ENCODE measurements at places on chromosomes 2 and 18. TPM values are rescaled to one million over a fixed set of nuclear protein-coding genes. Genes with fewer than 3 reads are reported as not detected.

DNA sequence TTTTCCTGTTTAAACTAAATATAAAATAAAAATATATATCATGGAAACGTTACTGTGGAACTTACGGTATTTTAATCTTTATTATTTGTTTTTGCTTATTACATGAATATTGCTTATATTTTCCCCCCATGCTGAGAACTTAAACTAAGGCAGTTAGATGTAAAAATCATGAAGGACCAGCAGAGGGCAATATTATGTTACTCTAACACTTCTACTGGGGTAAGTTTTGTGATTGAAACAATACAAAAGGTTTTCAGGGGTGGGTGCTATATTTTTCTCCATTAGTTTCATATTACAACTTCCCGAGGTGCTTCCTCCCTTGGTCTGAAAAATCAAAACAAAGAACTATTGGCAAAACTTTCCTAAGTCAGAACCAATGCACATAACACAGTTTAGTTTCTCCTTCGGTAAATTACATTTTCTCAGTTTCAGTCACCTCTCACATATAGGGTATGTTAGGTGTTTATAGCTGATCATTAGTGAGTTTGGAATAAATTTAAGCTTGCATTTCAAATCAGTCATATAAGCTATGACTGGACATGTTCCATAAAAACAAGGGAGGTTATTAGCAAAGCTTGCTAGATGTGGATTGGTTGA lies 54.8 kb downstream of the ZNF407 start:
- no peaks in the 10 kb centered on the region for H3K27me3 ChIP-seq
- H3K4me3 ChIP-seq = no peak overlapping the region
- H3K4me1 ChIP-seq = peaks cover 2% of the 10 kb centered on the region
- no peak for DNase-seq
- no peak overlapping the region for H3K27ac ChIP-seq

DNA sequence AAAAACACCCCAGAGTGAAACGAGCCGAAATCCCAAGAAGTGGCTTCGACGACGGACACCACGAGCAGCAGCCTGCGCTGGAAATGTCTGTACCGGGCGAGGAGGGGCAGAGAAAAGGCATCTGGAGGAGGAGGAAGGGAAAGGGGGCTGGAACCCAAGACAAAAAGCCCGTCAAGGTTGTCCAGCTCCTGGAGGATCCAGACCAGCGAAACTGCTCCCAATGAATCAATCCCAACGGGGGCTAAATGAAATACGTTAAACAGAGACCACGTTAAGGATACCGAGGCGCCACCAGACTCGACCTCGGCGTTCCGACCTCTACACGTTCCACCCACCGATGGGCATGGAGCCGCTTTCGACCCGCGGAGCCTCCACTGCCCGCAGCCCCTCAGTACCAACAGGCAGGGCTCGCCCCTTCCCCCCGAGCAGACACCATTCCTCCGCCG lies 400 bp downstream of the CCDC88A start:
- H3K27ac ChIP-seq = peak overlapping the region; percentile 53
- peak overlapping the region; percentile 86 for H3K4me3 ChIP-seq

DNA sequence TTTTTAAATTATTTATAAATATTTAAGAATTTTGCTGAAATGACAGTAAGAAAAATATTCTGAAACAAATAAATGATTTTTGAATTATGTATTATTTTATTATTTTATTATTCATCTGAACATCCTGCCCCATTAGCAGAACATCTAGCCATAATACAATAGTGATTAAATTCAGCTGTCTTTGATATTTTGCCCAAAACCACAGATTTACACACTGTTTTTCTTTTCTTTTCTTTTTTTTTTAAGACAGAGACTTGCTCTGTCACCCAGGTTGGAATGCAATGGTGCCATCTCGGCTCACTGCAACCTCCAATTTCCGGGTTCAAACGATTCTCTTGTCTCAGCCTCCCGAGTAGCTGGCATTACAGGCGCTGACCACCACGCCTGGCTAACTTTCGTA lies 1.9 kb upstream of the SCYGR1 start:
- no peaks in the 10 kb centered on the region for H3K36me3 ChIP-seq
- DNase-seq = no peak
- no peak overlapping the region for H3K27ac ChIP-seq
- peaks cover 20% of the 10 kb centered on the region for H3K4me1 ChIP-seq

DNA sequence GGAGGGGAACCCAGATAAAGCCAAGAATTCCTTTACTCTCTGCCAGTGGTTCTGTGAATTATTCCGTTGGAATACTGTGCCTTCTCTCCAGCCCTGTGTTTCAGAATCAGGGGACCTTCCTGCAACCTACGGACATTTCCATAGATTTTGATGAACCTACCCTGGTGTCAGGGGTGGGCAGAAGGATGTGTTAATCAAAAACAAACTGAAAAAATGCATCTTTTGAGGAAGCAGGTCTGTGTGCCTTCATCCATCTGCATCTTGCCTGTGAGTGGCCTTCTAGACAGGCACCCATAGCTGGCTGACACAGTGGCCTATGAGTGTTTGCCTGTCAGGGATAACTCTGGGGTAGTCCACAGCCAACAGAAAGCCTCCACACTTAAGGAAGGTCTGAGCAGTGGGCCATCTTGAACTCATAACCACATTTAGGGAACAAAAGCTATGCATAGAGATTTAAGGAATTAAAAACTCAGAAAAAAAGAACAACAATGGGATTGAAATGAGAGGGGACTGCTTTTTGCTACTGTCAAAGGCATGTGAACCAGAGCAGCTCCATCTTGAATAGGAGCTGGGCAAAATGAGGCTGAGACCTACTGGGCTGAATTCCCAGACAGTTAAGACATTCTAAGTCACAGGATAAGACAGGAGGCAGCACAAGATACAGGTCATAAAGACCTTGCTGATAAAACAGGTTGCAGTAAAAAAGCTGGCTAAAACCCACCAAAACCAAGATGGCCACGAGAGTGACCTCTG lies 45.9 kb upstream of the ITGA6 start:
- H3K4me1 ChIP-seq = no peaks in the 10 kb centered on the region
- H3K27ac ChIP-seq = no peak overlapping the region
- H3K27me3 ChIP-seq = no peaks in the 10 kb centered on the region
- H3K36me3 ChIP-seq = no peaks in the 10 kb centered on the region
- H3K4me3 ChIP-seq = no peak overlapping the region

- no peaks in the 10 kb centered on the region for H3K4me1 ChIP-seq
- no peak overlapping the region for H3K27ac ChIP-seq
- no peaks in the 10 kb centered on the region for H3K36me3 ChIP-seq
- H3K4me3 ChIP-seq = no peak overlapping the region
- DNase-seq = no peak
Measured at GRCh38 chr2:11566383-11566782, 32.5 kb downstream of the GREB1 start.

GRCh38 chr2:233174137-233174536 lies 77.3 kb upstream of the ATG16L1 start:
- DNase-seq = no peak
- no peak overlapping the region for H3K27ac ChIP-seq
- H3K36me3 ChIP-seq = peaks cover 30% of the 10 kb centered on the region
- H3K27me3 ChIP-seq = no peaks in the 10 kb centered on the region
- H3K4me3 ChIP-seq = no peak overlapping the region

CPLX4 gene
- not detected for total RNA-seq

PTPRM gene
- total RNA-seq = 4.3 TPM

SCN2A gene
- total RNA-seq = 0.10 TPM

SLC5A7 gene
- not detected for total RNA-seq

LAMA1 gene
- not detected for total RNA-seq

ALPG gene
- not detected for total RNA-seq

SLC9A2 gene
- total RNA-seq = 0.07 TPM

KYNU gene
- not detected for total RNA-seq
